ENCODE measurements at places on chromosomes 12 and 14.

DNA sequence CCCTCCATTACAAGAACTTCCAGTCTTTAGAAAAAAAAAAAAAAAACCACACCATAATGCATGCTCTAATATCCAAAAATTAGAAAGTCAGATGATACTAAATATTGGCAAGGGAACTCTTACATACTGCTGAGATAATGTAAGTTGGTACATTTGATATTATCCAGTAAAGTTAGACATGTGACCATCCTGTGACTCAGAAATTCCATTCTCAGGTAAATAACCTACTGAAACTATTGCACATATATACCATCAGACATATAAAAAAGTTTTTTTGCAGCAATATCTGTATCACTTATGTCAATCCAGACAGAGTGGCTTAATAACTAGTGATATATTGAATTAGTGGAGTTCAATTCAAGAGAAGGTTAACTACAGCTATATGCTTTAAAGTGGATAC, 63.5 kb downstream of the KITLG start:
- H3K4me3 ChIP-seq = no peak overlapping the region
- DNase-seq = no peak
- H3K4me1 ChIP-seq = no peaks in the 10 kb centered on the region
- no peak overlapping the region for H3K27ac ChIP-seq
- no peaks in the 10 kb centered on the region for H3K27me3 ChIP-seq

- H3K27me3 ChIP-seq = no peaks in the 10 kb centered on the region
- H3K36me3 ChIP-seq = peaks cover 39% of the 10 kb centered on the region
- peaks cover 35% of the 10 kb centered on the region for H3K4me1 ChIP-seq
- H3K4me3 ChIP-seq = no peak overlapping the region
Measured at GRCh38 chr14:22926316-22926715, 2.9 kb downstream of the PRMT5 start.

- no peaks in the 10 kb centered on the region for H3K27me3 ChIP-seq
- no peak for DNase-seq
- no peak overlapping the region for H3K4me3 ChIP-seq
- no peaks in the 10 kb centered on the region for H3K4me1 ChIP-seq
- no peaks in the 10 kb centered on the region for H3K36me3 ChIP-seq
Measured at GRCh38 chr12:30044206-30044605, 260.5 kb upstream of the TMTC1 start.

GRCh38 chr12:55925371-55925770, 2.3 kb downstream of the PYM1 start:
- peak overlapping the region; percentile 86 for H3K4me3 ChIP-seq
- H3K4me1 ChIP-seq = peaks cover 38% of the 10 kb centered on the region

DNA sequence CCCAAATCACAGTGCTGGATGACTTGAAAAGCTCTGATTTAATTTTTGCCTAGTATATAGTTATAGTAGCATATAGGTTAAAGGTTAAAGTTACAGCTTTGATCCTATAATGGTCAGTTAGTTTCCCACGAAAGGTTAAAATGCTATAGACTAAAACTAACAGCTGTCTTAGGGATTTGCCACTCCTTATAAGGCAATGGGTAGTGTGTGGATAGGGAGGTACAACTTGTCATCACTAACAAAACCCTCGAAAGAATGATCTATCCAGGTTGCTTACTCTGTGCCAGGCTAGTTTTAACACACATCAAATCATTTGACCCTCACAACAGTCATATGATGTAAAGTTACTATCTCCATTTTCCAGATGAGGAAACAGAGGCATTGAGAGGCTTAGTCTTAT, 11.7 kb downstream of the RCOR1 start:
- H3K36me3 ChIP-seq = peaks cover 8% of the 10 kb centered on the region
- peaks cover 67% of the 10 kb centered on the region for H3K4me1 ChIP-seq
- DNase-seq = no peak
- H3K27me3 ChIP-seq = no peaks in the 10 kb centered on the region

DNA sequence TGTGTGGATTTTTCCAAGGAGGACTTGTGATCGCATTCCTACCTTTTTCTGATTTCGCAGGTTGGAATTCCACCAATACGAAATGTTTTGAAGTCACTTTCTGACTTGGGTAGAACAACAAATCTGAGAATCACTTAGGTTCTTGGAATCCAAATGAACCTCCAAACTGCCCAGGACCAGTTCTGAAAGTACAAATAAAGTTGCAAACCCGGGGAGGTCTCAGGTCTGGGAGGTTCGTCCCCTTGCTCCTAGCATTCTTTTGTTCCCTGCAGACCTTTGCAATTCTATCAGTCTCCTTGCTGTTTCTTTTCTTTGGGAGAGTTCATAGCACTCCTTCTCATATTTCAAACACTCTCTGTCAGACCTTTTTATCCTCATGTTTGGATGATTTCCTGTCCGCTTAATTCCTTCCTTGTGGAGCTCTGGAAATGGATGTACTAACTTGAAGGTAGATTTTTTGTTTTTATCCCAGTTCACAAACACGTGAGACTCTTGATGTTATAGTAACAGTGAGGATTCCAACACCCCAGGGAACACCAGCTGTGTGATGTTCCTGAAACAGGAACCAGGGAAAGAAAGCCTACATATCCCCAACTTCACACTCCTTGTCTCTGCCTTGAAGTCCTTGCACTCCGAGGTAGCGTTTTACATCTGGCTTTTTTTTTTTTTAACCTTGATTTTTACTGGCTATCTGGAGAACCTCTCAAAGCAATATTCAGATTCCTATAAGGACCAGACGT, 70.6 kb downstream of the TMEM132C start:
- no peaks in the 10 kb centered on the region for H3K4me1 ChIP-seq
- H3K4me3 ChIP-seq = no peak overlapping the region
- no peaks in the 10 kb centered on the region for H3K36me3 ChIP-seq
- H3K27me3 ChIP-seq = no peaks in the 10 kb centered on the region
- DNase-seq = no peak
- H3K27ac ChIP-seq = no peak overlapping the region

GRCh38 chr14:46368275-46368674, 283.3 kb downstream of the RPL10L start:
- DNase-seq = no peak
- no peaks in the 10 kb centered on the region for H3K27me3 ChIP-seq
- no peaks in the 10 kb centered on the region for H3K36me3 ChIP-seq
- H3K4me3 ChIP-seq = no peak overlapping the region

GRCh38 chr12:72547573-72547972, 275.4 kb downstream of the TRHDE start:
- no peaks in the 10 kb centered on the region for H3K27me3 ChIP-seq
- H3K27ac ChIP-seq = no peak overlapping the region
- no peaks in the 10 kb centered on the region for H3K4me1 ChIP-seq
- H3K36me3 ChIP-seq = no peaks in the 10 kb centered on the region

DNA sequence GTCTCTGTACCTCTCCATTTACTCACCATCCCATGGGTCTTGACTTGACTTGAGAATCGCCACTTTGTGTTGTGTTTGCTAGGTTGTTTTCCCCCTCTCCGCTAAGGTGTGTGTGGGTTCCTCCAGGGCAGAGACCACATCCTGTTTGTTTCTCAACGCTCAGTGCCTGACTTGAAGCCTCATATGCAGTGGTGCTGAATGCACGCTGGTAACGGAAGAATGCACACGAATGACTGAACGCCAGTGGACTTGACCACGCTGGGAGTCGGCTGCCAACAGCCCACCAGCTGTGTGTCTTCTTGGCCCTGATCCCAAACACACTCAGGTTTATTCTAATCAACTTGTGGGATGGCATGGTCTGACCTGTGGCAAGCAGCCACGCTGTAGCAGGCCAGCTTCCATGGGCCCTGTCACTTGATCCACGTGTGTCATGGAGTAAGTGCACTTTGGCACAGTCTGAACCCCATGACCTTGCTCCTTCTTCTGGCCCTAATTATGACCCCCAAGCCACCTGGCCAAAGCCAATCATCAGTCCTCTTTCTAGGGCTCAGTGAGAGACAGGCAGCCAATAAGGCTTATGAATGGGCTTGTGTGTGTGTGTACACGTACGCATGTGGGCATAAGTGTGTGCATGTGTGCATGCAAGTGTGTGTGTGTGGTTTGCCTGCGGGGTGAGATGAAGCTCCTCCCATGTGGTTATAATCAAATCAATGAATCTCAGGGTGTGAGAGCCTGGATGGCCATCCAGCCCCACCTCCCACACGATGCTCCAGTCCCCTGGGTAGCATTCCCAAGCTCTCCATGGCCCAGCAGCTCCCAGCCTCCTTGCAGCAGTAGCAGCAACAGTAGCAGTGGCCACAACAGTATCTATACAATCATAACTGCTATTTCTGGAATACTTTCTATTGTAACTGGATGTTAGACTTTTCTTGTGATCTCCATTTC, 6.4 kb upstream of the TC2N start:
- no peak overlapping the region for H3K27ac ChIP-seq
- no peak overlapping the region for H3K4me3 ChIP-seq
- DNase-seq = no peak
- peaks cover 11% of the 10 kb centered on the region for H3K4me1 ChIP-seq
- H3K36me3 ChIP-seq = no peaks in the 10 kb centered on the region

GRCh38 chr14:73753887-73754795, 40.0 kb upstream of the PNMA1 start:
- peaks cover 98% of the 10 kb centered on the region for H3K4me1 ChIP-seq
- H3K4me3 ChIP-seq = peak overlapping the region; percentile 82
- DNase-seq = peak; percentile 78
- no peaks in the 10 kb centered on the region for H3K36me3 ChIP-seq
- H3K27ac ChIP-seq = peak overlapping the region; percentile 89
- H3K27me3 ChIP-seq = no peaks in the 10 kb centered on the region

DNA sequence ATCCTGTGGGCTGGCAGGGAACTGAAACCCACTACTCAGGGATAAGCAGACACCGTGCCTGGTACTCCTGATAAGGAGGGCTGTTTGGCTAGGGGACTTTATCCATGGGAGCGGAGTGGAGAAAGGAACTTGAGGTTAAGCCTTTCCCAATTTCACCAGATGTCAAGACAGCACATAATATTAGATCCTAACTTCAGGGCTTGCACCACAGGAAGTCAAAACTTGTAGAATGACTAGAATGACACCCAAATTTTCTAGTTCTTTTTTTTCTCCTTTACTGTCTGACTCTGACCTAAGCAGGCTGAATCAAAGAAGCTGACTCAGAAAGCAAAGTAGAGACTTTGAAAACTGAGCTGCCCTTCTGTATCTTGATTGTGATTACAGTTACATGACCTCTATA, 7.1 kb upstream of the CGRRF1 start:
- DNase-seq = no peak
- no peak overlapping the region for H3K27ac ChIP-seq
- no peak overlapping the region for H3K4me3 ChIP-seq
- no peaks in the 10 kb centered on the region for H3K4me1 ChIP-seq
- H3K36me3 ChIP-seq = no peaks in the 10 kb centered on the region
- no peaks in the 10 kb centered on the region for H3K27me3 ChIP-seq

- H3K4me3 ChIP-seq = no peak overlapping the region
- H3K36me3 ChIP-seq = no peaks in the 10 kb centered on the region
- DNase-seq = no peak
Measured at GRCh38 chr14:68564191-68564825, 228.6 kb downstream of the ZFP36L1 start.

- no peaks in the 10 kb centered on the region for H3K27me3 ChIP-seq
- H3K27ac ChIP-seq = peak overlapping the region; percentile 28
- no peak for DNase-seq
Measured at GRCh38 chr12:42140901-42141300, 3.8 kb downstream of the GXYLT1 start.

DNA sequence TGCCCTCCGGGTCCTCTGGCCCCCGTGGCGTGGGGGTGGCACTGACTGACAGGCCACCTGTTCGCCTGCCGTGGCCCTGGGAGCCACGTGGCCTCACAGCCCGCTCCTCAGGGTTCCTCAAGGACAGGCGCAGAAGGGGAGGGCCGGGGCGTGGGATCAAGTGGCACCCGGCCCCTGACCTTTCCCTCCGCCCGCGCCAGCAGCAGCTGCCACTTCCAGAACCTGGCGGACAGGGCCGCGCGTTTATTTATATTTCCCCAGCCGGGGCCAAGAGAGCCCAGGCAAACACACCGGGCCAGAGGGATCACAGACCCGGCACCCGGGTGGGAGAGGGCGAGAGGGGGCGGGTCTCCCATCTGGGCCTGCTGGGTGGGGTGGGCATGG, 92.6 kb downstream of the RFLNA start:
- peaks cover 50% of the 10 kb centered on the region for H3K4me1 ChIP-seq
- DNase-seq = no peak
- no peaks in the 10 kb centered on the region for H3K27me3 ChIP-seq
- no peak overlapping the region for H3K27ac ChIP-seq

DNA sequence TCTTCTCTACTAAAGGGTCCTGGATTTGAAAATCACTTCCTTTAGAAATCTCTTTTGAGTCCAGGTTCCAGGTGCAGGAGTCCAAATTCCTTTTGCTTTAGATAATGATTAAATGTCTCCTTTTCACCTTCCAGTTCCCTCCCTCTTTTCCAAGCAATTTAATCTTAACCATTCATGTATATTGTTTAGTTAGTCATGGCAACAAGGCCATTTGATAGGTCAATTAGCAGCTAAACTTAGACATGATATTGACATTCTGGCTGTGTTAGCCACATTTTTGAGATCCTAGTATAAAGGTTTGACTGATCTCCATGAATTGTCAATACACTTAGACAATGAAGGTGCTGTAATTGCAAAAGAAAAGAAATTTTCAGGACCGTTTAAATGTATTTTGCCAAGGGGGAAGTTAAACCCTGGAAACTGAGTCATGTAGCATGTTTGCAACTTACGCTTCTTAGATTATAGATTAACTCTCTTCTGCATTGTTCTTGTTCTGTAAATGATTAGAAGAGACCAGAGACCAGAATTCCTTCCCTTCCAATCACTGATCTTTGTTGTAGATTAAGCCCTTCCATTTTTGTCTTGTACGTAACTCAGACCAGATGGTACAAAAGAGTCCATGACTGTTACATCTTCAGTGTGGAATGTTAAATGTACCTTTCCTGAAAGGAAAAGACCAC, 12.4 kb upstream of the C12orf75 start:
- H3K27ac ChIP-seq = no peak overlapping the region
- H3K27me3 ChIP-seq = no peaks in the 10 kb centered on the region
- H3K4me1 ChIP-seq = peaks cover 33% of the 10 kb centered on the region
- no peak overlapping the region for H3K4me3 ChIP-seq
- no peaks in the 10 kb centered on the region for H3K36me3 ChIP-seq
- DNase-seq = no peak

GRCh38 chr12:823028-823698, 70.8 kb downstream of the WNK1 start:
- peak; percentile 90 for DNase-seq
- no peaks in the 10 kb centered on the region for H3K27me3 ChIP-seq
- peaks cover 30% of the 10 kb centered on the region for H3K36me3 ChIP-seq
- peak overlapping the region; percentile 41 for H3K4me3 ChIP-seq

GRCh38 chr14:28690029-28690692, 76.4 kb upstream of the FOXG1 start:
- DNase-seq = no peak
- H3K27me3 ChIP-seq = no peaks in the 10 kb centered on the region
- H3K36me3 ChIP-seq = no peaks in the 10 kb centered on the region
- no peak overlapping the region for H3K4me3 ChIP-seq

GRCh38 chr14:68586896-68587751, 205.7 kb downstream of the ZFP36L1 start:
- H3K36me3 ChIP-seq = no peaks in the 10 kb centered on the region
- no peaks in the 10 kb centered on the region for H3K4me1 ChIP-seq
- no peaks in the 10 kb centered on the region for H3K27me3 ChIP-seq
- no peak overlapping the region for H3K4me3 ChIP-seq
- DNase-seq = no peak
- no peak overlapping the region for H3K27ac ChIP-seq

- H3K27me3 ChIP-seq = no peaks in the 10 kb centered on the region
- H3K4me3 ChIP-seq = no peak overlapping the region
- no peaks in the 10 kb centered on the region for H3K4me1 ChIP-seq
- no peak overlapping the region for H3K27ac ChIP-seq
- no peak for DNase-seq
- H3K36me3 ChIP-seq = no peaks in the 10 kb centered on the region
Measured at GRCh38 chr12:3461391-3461790, 29.6 kb upstream of the PRMT8 start.

GRCh38 chr12:69469854-69470188, 367 bp upstream of the FRS2 start:
- peak overlapping the region; percentile 45 for H3K27ac ChIP-seq
- no peaks in the 10 kb centered on the region for H3K27me3 ChIP-seq
- peak overlapping the region; percentile 97 for H3K4me3 ChIP-seq
- peaks cover 55% of the 10 kb centered on the region for H3K4me1 ChIP-seq
